ENCODE measurements at places on chromosomes 5 and 9. TPM values are rescaled to one million over a fixed set of nuclear protein-coding genes. Genes with fewer than 3 reads are reported as not detected.
A peak's percentile ranks its signal among the peaks of the same experiment; 100 is the strongest.

Gene CXCL14
- 51.1 TPM for total RNA-seq

Gene BTNL3
- not detected for total RNA-seq

Gene CMBL
- 28.6 TPM for total RNA-seq

Gene SLC1A3
- total RNA-seq = 0.87 TPM

Gene PCDHB8
- 0.55 TPM for total RNA-seq

Gene CCNI2
- total RNA-seq = 1.1 TPM

Gene FBN2
- total RNA-seq = 24.5 TPM

Gene PCDHGB2
- 0.35 TPM for total RNA-seq

Gene CCDC180
- 0.17 TPM for total RNA-seq

Gene ADAMTSL2
- total RNA-seq = 0.05 TPM

Gene TAF1L
- under 0.01 TPM for total RNA-seq

Gene CCNJL
- total RNA-seq = 4.2 TPM

GRCh38 chr5:172911976-172912375 is 47.2 kb upstream of the RPL26L1 start:
- no peak for DNase-seq

- no peak for DNase-seq
Measured at GRCh38 chr9:18437315-18438201, 36.4 kb upstream of the ADAMTSL1 start.

- peak; percentile 71 for DNase-seq
Measured at GRCh38 chr5:158754018-158754514, 345.6 kb downstream of the EBF1 start.

DNA sequence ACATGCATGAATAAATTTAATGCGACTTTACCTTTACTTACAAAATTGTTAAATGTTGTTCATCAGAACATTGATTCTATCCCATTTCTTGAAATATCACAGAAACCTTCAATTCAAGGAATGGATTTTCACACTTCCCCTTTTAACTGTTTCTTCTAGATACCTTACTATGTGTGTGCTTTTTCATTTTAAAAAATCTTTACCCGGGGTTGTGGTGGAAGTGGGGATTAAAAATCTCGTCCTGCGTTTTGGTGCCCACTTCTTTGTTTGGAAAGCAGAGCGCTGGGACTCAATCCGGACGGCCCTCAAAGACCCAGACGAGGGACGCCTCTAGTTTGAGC is 5.8 kb upstream of the MEF2C start:
- no peak for DNase-seq

DNA sequence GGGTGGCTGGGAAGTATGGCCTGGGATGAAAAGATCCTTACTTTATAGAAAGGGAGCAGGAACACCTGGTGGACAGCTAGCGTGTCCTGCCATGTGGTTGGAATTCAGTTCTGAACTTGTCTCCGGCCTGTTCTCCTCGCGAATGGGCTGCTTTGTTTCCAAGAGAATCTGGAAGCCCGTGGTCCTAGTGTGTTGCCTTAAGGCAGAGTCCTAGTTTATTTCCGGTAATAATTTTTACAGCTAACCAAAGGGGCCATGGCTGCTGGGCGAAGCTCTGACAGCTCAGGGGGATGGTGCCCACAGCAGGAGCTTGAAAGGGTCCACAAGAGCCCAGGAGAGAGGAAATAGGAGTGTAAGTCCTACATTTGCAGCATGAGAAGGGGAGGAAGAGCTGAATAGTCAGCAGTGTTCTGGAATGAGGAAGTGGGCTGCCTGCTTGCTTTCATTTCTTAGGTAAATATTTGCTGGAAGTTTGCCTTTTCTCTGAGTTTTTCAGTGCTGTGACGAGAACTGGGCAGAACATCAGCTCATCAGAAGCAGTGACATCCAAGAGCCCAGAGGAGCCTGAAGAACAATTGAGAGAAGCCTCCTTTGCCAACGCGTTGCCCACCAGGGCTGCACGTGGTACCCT is 13.1 kb upstream of the IGFBPL1 start:
- DNase-seq = peak; percentile 67

GRCh38 chr5:9781890-9782289 is 151.7 kb upstream of the TAS2R1 start:
- DNase-seq = no peak

DNA sequence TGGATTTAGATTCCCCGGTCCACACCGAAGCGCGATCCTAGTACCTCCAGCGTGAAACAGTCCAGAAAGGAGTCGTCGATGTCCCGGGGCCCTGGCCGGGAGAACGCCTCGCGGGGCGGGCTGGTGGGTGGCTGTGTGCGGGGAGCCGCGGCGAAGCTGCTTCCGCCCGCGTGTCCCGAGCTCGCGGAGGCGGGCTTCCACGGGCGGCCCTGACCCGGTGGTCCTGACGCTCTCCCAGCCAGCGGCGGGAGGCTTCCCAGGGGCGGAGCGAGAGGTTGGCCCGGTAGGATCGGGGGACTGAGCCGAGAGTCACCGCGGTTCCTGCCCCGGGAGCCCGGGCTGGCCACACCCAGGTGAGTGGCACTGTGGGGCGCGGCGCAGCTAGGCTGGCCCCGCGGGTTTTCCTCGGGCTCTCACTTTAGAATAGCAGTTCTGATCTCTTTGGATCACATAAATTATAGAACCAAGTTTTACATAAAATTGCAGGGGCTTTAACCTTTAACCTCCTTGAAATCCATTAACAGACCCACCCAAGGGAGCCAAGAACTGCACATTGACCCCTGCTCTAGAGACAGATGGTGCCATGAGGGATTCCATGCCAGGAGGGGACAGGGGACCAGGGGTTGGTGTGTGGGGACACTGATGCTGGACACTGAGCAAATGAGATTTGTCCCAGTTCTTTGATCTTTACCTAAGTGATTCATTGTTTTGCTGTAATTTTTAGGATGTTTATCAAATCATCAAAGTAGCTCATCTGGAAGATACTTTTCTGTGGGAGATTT is 29.2 kb upstream of the IL31RA start:
- DNase-seq = no peak

- DNase-seq = peak; percentile 11
Measured at GRCh38 chr9:6052293-6052919, 37.0 kb upstream of the RANBP6 start.

GRCh38 chr5:16076657-16077056 is 102.9 kb downstream of the MARCHF11 start:
- no peak for DNase-seq

- DNase-seq = no peak
Measured at GRCh38 chr9:73806876-73807275, 655.2 kb downstream of the ANXA1 start.

- DNase-seq = peak; percentile 90
Measured at GRCh38 chr9:113955076-113955752, 79.1 kb downstream of the ZNF618 start.

DNA sequence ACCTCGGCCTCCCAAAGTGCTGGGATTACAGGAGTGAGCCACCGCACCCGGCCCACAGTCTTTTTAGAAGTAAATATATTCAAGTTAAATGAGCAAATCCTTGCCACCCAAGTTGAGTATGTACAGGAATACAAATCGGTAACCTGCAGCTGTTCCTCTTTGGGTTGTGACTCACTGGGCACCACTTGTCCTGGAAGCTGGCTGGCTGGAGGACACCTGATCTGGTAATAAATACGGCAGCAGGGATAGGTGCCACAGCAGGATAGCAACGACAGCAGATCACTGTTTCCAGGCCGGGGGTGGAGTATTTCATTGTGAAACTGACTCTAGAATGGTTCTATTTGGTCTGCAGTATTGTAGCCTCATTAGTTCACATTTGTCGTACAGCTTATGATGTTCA is 35.7 kb upstream of the SLC36A2 start:
- DNase-seq = peak; percentile 31

DNA sequence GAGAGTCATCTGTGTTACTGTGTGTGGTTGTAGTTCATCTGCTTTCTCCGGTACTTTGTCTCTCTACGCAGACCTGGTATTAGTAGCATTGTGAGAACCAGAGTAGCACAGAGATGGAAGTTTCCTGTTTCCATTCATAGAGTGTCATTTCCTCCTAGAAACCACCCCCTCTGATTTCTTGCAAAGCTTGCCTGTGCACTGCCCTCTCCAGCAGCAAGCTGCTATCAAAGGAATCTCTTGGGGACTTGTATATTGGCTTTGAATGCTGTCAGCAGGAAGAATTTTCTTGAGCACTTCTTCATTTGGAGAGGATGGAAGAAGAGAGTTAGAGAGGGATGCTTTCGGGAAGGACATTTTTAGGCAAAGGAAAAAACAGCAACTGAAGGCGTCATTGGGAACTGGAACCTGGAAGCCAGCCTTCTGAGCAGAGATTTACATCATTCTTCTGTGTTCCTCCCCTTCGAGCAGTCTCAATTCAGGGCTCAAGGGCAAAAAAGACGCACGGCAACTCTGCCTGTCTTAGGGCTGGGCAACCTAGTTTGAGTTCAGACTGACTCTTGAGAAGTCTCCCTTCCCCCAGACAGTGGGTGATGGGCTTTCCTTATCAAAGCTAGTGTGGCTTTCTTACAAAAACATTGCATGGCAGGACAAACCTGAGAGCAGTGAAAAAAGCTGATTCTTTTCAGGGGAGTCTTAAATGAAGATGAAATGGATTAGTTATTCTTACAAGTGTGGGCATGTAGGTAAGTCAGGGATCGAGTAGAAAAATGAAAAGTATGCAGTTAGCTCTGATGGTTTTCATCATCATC is 226.3 kb downstream of the AOPEP start:
- DNase-seq = no peak

GRCh38 chr5:173672891-173673290 is 56.4 kb upstream of the BOD1 start:
- no peak for DNase-seq

DNA sequence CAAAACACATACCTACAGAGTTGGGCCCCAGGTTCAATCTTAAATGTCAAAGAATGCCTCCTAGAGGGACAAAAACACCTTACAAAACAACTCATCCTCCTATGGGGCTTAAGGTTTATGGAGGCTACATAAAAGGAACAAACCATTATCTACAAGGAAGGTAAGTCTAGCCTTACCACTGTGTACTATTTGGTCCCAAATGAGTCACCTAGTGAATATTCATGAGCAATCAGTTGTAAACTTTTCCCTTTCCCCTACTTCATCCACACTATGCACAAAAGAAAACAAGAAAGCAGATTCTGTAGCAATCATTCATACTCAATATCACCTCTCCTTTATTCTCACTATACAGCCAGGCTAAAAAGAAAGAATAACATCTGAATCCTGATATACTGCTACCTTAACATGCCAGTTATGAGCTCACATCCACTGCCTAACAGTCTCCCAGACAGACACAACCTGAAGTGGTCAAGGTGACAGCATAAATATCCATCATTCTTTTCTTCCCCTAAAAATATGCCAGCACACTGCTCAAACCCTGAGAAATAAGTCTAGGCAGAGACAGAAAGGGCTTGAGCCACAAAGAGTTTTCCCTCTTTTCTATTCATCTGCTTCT is 6.2 kb downstream of the OXCT1 start:
- peak; percentile 76 for DNase-seq

DNA sequence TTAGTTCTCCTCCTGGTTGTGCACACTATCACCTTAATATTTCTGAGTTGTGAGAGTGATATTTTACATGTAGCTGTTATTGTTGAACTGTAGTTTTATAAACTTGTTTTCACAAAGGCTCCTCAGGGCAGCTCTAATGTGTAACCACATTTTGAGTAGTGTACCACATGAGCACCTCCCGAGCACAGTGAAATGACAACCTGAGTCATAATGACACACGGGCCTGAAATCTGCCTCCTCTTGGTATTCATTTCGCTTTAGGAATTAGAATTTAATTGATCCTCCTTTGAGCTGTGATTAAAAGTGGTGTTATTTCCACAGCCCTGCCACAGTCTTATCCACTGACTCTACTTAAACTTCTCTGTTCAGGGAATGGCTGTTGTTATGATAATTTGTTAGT is 7.9 kb downstream of the MTRR start:
- DNase-seq = peak; percentile 83

DNA sequence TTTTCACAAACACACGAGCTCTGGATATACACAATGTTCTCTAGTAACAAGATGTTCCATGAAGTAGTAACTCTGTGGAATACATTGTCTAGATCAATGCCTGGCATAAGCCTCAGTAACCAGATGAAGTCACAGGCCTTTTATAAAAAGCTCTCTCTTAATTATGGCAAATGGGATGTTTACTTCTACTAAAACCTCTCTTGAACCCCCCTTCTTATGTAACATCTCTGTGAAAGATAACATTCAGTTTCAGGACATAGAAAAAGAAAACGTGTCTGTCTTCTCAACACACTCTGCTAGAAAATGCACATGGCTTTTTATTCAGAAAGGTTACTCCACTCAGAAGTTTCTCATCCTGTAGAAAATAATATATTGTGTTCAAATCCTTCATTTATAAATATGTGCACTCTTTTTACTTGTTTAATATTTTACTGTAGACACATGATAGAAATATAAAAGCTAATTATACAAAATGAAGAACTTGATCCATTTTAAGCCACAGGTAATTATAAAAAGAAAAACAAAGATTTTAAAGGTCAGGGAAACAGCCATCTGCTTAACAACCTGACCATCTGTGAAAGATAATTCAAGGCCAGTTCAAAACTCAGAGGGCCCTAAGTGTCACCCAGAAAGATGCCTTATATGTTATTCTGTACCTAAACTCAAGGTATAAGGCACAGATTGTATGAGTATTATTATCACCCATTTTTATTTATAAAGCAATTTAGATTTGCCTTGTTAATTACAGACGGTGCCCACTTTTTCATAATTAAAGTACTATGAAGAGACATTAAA is 812.0 kb downstream of the CDH18 start:
- DNase-seq = no peak

DNA sequence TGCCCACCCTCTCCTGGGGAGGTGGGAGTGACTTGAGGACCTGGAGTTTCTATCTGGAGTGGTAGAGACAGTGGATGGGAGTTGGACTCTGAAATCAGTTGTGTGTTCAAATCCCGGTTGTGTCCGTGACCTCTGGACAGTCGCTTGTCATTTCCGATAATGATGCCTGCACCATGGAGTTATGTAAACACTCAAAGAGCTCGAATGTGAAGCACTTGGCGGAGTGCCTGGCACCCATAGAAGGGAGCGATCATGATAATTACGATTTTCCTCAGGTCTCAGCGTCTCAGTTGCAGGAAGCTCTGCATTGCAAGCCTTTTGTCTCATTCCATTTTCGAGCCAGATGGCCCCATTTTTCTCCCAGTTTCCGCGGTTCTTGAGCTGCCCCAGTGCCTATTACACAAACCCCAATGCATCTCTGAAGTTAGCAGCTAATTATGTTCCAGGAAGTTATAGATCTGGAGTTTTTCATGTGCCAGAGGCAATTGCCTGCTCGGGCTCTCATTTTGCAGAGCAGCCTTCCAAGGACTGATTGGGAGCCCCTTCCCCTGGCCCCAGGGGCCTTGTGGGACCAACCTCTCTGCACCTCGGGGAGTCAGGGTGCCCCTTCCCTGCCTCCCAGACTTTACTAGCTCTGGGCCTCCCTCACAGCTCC is 175.5 kb upstream of the MVB12B start:
- no peak for DNase-seq

- no peak for DNase-seq
Measured at GRCh38 chr5:125269926-125270325, 523.5 kb upstream of the ZNF608 start.

GRCh38 chr9:19995619-19996018 is 206.8 kb upstream of the SLC24A2 start:
- no peak for DNase-seq

- DNase-seq = no peak
Measured at GRCh38 chr5:111792471-111793058, 35.6 kb upstream of the NREP start.

All from renal cortical epithelial cell (primary cell).